NCI-H748 treated with DMSO at 0.1 percent for 48 hours (cell line): ENCODE measurements at places on chromosomes 4 and X.

DNA sequence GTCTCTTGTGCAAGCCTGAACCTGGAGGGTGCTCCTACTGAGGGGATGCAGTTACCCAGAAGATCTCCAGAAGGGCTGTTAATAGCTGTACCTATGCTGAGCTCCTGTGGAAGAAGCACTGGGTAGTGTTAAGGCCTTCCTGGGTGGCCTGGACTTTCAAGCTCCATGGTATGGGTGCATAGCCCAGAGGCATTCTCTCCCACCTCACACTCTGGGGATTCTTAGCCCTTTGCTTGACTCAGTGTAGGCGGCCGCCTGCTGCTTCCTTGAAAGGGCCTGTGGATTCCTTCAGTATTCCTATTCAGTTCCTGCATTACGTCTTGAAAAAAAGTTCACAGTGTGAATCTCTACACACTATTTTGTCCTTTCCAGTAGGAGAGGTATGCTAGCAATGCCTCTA, 235.7 kb upstream of the MAGEB16 start:
- DNase-seq = no peak

DNA sequence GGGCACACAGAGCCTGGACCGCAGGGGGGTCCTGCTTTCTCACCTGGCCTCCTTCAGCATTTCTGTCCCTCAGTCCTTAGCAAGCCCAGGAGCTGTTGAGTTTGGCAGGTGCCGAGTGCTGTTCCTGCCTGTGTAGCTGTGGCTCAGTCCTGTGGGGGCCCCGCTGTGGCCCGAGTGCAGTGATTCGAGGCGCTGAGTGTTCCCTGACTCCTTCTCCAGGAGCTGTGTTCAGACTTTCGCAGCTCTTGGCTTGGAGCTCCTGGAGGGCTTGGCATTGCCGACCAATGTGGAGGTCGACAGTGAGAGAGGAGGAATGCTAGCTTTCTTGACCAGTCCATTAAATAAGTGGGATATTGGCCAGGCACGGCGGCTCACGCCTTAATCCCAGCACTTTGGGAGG, 50.1 kb upstream of the MSANTD1 start:
- no peak for DNase-seq

DNA sequence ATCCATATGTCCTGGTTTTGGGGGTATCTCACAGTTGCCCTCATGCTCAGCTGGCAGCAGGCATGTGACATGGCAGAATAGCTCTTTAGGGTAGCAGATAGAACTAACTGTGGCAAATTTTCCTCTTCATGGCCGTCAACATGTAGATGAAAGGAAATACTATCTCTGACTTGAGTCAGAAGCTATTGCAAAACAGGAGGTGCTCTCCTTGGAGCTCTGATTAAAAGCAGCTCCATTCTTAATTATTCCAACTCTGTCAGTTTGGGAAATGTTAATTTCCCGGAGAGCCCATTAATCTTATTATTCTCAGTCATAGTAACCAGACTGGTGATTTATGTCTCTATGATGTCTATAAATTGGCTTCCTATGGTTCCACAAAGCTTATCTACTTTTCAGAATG, 18.2 kb downstream of the IL13RA1 start:
- DNase-seq = no peak

- DNase-seq = no peak
Observed at GRCh38 chr4:55435141-55435841, 39.5 kb downstream of the TMEM165 start.

DNA sequence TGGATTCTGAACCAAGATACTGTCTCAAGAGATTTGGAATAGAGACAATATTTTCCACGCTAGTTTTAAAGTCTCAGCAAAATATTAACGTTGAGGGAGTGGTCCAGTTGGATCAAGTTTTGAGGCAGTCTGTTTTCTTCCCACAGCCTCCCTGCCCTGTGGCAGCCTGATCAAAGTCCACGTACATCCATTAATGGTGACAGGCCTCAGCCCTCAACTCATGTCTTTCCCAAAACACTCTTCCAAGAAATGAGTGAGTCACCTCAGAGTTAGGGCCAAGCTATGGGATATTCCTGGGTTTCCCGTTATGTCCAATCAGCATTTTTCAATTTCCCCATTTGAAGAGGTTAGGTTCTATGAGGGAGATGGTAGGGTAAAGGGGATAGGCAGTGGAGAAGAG, 28.5 kb downstream of the EGFL6 start:
- DNase-seq = no peak

DNA sequence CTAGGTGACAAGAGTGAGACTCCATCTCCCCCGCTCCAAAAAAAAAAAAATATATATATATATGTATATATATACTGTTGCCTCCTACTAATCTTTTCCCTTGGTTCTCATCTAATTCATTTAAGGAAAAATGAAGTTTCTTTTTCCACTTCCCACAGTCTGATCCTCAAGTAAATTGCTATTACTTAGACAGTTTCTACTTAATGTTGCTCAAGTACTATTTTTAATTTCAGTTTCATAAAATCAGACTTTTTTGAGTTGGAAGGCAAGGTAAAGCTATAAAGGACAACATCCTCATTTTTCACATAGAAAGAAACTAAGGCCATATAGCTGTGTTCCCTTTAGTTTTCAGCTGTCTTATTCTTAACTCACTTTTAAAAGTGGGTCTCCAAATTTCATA, 5.8 kb downstream of the RXFP1 start:
- DNase-seq = no peak

GRCh38 chrX:32530802-32531403, 680.4 kb downstream of the DMD start:
- no peak for DNase-seq

- no peak for DNase-seq
Observed at GRCh38 chr4:125283707-125284279, 31.0 kb upstream of the FAT4 start.

GRCh38 chr4:115361781-115362180, 248.4 kb upstream of the NDST4 start:
- DNase-seq = no peak

- DNase-seq = no peak
Observed at GRCh38 chr4:110967936-110968335, 345.1 kb upstream of the PITX2 start.

DNA sequence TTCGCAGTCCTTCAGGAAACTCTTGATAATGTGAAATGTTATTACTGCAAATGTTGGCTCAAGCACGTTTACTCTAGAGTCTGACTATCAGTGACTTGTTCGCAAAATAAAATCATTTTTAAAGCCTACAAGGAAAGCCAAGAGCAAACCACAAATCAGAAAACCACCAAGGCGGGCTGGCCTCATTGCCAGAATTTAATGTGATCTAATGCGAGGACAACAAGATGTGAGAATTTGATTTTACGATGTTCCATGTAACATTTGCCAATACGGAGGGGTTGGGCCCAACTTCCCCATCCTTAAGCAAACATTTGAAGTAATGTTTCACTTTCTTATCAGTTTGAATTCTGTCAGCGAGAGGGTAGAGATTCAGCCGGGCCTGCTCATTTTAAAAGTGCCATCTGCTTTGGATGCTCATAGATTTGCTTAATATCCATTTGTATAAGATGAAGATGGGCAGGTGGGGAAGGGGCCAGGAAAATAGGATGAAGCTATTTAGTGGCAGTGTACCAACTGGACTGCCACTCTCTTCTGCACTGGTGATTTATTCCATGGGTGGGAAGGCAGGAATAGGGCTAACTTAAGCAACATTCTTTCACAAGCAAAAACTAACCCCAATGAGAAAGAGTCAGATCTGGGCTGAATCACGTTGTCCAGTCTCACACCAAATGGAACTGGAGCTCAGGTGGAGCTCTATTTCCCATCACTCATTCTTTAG, 225.3 kb downstream of the ANAPC10 start:
- no peak for DNase-seq

DNA sequence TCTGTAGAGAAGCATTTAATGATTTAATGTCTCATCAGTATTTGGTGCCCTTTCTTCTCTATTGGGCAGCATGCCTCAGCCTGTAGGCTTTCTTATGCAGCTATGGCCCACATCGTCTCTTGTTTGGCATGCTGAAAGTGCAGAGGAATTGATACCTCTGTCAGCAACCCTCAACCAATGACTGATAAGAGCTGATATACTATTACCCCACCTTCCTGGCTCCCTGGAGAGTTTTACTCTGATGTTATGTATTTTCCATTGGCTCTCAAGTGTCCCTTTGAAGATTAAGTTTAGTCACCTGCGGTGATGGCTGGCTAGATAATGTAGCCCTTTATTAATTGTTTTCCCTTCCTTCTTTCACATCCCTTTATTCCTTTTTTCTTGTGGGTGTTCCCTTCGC, 41.2 kb upstream of the PDHA2 start:
- no peak for DNase-seq

GRCh38 chr4:70935038-70935695, 33.0 kb downstream of the MOB1B start:
- no peak for DNase-seq
